Glomerular endothelial cell (primary cell): ENCODE measurements at places on chromosomes 4 and X.

GRCh38 chrX:136061696-136062095 lies 76.5 kb downstream of the SLC9A6 start:
- DNase-seq = no peak

DNA sequence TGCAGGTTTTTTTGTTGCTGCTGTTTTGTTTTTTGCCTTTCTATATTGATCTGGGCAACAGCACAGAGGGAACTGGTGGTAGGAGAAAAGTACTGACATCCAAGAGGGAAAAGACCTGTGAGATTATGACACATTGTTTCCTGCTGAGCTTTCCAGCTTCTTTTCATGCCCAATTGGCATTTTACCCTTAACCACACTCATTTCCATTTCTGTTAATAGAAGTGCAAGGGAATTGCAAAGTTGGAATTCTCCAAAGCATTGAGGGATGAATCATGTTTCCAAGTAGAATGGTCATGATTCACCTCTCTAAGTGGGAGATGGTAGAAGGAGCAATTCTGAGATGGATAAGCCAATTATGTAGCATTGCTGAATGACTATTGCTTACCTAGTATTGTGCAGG lies 161.5 kb downstream of the PPARGC1A start:
- no peak for DNase-seq

GRCh38 chr4:110830461-110830860 lies 207.6 kb upstream of the PITX2 start:
- no peak for DNase-seq

DNA sequence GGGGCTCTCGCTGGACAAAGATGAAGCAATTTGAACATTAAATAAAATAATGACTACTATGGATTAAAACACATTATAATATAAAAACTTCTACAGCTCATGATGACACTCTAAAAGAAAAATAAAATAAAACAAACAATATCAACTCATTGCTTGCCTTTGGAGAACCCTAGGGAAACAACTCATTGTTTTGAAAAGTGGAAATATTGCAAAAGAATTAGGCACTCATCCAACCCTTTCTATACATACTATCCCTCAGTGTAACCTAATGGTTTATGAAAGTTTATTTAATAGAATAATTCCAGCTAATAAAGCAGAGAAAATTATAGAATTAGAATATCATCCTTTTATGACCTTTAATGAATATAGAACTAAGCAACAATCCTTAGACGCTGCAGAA lies 718 bp downstream of the RAB40A start:
- DNase-seq = no peak

- DNase-seq = no peak
Observed at GRCh38 chr4:173556398-173557131, 26.5 kb upstream of the HAND2 start.

GRCh38 chr4:173547889-173548288 lies 17.9 kb upstream of the HAND2 start:
- DNase-seq = no peak

- DNase-seq = no peak
Observed at GRCh38 chr4:154368060-154368459, 123.5 kb downstream of the DCHS2 start.

DNA sequence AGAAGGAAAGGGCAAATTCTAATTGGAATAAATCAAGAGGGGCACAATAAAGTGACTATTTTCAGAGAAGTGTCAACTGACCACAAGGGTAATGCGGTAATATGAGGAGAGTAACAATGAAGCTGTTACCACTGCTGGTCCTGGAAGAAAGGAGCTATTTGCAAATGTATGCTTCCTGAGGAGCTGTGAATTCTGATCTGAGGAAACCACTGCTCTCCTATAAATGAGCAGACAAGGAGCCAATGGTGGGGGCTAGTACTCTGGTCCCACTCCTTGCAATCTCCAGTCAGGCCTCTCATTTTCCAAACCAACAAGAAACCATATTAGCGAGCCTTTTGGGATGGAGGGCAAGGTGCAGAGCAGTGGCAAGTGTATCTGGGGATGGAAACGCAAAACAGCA lies 770.2 kb downstream of the FSTL5 start:
- DNase-seq = no peak

- DNase-seq = no peak
Observed at GRCh38 chr4:6287017-6287788, 17.6 kb downstream of the WFS1 start.

GRCh38 chr4:143986180-143986579 lies 33.0 kb downstream of the GYPB start:
- no peak for DNase-seq

DNA sequence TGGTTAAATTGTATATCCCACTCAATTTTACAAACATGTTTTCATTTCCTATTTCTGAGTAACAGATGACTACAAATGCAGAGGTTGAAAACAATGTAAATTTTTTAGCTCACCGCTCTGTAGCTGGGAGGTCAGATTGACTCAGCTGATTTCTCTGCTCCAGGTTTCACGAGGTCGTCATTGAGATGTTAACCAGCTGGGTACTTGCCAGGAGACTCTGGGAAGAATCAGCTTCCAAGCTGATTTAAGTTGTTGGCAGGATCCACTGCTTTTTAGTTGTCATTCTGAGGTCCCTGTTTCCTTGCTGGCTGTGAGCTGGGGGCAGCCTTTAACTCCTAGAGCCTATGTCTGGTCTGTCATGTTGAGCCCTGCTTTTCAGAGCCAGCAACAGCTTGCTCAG lies 864.3 kb upstream of the AGA start:
- no peak for DNase-seq

DNA sequence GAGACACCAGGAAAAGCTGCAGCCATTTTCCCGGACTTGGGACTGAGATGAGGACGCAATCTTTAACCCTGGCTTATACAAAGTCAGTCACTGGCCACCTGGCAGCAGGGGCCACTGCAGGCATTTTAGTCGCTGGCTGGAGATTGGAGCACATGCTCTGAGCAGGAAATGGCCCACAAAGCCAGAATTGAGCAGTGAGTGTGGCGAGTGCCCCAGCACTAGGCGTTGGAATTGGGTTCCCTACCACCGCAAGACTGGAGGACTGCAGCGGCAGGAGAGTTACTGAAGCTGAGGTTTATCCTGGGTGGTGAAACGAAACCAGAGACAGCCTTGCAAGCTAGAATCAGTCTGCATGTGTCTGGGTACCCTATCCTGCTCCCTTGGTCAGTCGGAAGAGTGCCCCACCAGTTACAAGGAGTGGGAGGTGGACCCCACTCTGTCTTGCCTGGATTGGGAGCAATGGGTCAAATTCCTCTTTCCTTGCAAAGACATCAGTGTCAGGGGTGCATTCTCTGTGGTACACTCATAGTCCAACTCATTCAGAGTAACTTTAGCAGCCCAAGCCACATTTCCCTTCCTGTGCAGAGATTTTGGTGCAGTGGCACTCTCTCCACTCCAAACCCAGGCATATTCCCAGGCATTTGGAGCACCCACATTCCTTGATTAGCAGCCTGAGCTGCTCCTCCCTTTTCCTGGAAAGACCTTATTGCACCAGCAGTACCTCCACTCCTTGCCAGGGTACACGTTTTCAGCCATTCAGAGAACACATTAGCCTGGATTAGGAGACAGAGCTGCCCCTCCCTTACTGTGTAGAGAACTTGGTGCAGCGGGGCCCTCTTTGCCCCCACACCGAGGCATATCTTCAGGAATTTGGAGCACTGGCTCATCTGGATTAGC lies 36.7 kb upstream of the PLK4 start:
- no peak for DNase-seq
